ENCODE measurements at places on chromosomes 11 and 22.
A peak's percentile ranks its signal among the peaks of the same experiment; 100 is the strongest.

DNA sequence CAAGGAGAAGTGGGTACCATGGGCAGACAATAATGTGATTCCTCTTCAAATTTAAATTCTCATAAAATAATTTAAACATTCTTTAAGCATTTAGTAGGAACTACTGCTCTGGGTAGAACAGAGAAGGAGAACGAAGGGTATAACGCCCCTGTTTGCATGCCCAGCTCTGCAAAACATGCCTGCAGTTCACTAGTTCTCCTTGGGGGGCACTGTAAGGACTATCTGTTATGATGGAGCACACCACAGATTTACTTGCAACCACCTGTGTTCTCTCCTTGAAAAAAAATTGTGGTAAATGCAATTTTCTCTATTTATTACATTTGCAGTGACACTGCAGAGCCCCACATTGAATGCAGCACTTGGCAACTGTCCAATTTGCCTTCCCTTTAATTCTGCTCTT lies 100.3 kb downstream of the GUCY1A2 start:
- no peak for DNase-seq

- DNase-seq, result peak; percentile 55
These were observed 20.8 kb upstream of the IL18BP start for GRCh38 chr11:71977743-71978418.

DNA sequence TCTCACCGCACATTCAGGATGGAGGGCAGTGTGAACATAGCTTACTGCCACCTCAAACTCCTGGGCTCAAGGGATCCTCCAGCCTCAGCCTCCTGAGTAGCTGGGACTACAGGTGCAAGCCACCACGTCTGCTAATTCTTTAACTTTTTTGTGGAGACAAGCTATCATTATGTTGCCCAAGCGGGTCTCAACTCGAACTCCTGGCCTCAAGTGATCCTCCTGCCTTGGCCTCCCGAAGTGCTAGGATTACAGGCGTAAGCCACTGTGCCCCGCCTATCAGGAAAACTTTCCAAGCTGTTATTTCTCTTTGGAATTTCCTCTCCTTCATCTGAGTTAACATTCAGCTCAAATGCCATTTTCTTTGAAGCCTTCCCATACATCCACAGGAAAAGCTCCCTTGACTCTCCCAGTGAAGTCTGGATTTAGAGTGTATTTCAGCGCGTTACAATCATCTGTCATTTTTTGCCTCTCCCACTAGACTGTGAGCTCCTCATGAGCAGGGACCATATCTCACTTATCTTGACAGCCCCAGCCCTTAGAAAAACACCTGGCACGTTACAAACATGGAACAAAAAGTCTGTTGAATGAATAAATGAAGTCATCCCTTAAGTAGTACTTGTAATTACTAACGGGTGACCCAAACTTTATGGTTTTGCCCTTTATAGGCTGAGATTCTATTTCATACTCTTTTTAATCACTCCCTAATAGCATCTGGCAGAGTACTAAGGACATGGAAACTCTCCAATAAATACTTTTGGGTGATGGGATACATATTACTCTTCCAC lies 2.2 kb downstream of the MRTFA start:
- DNase-seq, result no peak

GRCh38 chr11:70477609-70478008 lies 79.3 kb downstream of the CTTN start:
- no peak for DNase-seq

GRCh38 chr11:64339754-64340408 lies at the start of gene CCDC88B:
Gene CCDC88B (plus strand): TSS chr11:64340204. CDS start chr11:64340267, 63 bp downstream.
- peak; percentile 82 for DNase-seq

DNA sequence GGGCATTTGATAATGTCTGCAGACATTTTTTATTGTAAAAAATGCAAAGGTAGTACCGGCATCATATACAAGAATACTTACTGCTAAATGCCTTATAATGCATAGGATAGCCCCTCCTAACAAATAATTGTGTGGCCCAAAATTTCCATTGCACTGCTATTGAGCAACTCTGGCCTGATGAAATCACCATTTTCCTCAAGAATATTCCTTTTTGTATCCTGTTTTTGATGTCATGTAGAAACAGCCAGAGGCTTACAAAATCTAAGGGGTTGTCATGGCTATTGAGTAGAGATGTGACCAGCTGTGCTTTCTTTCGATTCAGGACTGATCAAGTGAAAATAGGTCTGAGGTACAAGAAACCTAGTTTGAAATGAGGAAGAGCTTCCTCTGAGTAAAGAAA lies 854.3 kb downstream of the KCNA4 start:
- DNase-seq, result no peak

- no peak for DNase-seq
These were observed 12.7 kb downstream of the C11orf91 start for GRCh38 chr11:33687733-33688479.

DNA sequence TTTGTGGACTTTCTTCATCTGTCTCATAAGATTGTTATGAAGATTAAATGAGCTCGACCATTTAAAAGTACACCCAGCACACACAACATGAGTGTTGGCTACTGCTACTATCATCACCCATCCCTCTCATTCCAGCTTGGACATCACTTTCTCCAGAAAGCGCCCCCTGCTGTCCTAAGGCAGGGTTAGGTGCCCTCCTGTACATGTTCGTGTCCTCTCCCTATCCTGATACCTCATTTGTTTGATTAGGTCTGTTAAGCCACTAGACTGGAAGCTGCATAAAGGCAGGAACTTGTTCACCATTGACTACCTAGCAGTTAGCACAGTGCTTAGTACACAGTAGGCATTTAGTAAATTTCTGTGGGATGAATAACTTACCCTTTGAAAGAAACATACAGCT lies 85.5 kb downstream of the ENTHD1 start:
- peak; percentile 3 for DNase-seq

DNA sequence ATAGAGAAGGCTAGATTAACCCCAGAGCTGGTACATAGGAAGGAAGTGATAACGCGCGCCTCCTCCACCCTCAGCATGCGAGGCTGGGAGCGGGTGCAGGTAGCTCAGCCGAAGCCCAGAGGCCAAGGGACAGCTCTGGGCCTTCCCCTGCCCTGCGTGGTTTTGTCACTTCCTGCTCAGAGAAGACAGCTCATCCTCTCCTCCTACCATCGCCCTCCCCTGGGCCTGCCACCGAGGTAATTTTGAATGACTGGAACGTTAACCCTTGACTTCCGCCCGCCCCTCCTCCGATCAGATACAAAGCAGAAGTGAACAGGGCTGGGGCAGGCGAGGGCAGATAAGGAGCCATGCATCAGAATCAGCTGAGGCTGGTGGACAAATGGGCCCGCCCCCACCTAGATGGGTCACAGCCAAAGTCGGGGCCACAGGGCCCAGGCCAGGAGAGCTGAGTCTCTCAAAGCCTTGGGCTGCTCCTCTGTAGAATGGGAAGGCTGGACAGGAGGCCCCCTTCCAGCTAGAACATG lies 1.6 kb downstream of the RAC2 start:
- peak; percentile 87 for DNase-seq

- DNase-seq, result no peak
These were observed 12.6 kb upstream of the P2RY6 start for GRCh38 chr11:73259406-73260126.

DNA sequence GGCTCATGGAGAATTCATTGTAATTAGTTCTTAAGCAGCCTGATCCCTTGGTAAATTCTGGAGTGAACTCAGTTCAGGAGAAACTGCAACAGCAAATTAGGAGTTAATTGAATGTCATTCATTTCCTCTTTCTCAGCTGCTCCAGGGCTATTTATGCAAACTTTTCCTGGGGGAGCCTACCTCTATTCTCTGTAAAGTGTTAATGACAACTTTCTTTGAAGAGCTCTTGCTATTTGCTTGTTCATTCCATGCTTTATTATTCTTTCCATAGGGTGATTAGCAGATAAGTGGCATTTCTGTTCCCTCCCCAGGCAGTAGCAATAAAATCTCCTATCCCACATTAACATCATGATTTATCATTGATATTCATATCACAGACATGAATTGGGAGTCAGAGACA lies 267.6 kb upstream of the DDI1 start:
- DNase-seq, result no peak

DNA sequence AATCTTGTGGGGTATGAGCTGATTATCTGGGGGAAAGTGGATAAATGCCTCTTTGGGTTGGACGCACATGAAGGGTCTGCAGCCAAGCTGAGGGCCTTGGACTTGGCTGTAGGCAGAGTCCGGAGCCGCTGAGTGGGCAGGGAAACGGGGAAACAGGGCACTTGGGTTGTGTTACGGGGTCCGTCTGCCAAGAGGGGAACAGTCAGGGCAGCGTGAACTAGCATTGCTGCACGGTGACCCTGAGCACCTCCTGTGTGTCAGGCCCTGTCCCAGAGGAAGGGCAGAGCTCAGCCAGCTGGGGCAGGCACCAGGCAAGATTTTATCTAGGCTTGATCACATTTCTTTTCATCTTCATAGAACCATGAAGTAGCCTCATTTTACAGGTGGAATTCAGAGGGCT lies 11.9 kb downstream of the FAM83F start:
- DNase-seq, result no peak

GRCh38 chr22:16987822-16988221 lies 20.2 kb downstream of the GAB4 start:
- DNase-seq, result no peak

GRCh38 chr22:50271519-50271970 lies 1.4 kb upstream of the MAPK11 start:
- DNase-seq, result peak; percentile 53

- DNase-seq, result no peak
These were observed 253.3 kb downstream of the BRD1 start for GRCh38 chr22:49574205-49574880.

DNA sequence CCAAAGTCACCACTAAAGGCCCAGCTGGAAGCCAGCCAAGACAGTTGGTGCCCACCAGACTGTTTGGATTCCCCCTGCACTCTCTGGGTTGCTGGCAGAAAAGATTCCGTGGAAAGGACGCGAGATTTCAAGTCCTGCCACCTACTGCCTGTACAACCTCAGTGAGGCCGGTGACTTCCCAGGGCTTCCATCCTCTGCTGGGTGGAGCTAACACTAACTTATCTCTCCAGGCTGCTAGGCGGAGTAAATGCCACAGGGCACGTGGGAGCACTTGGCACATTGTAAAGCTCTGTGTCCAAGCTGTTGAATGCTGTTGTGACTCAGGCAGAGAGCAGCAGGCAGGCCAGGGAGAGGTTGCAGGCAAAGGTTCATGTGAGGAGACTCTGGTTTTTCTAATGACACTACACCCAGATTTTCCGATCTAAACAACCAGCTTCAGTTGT lies 50.9 kb upstream of the CDON start:
- no peak for DNase-seq

- no peak for DNase-seq
These were observed 89.5 kb downstream of the ME3 start for GRCh38 chr11:86582898-86583297.

GRCh38 chr11:47908198-47908597 lies 60.0 kb upstream of the NUP160 start:
- DNase-seq, result no peak

- DNase-seq, result peak; percentile 36
These were observed at the start of gene CCND1 for GRCh38 chr11:69640995-69641581. Gene CCND1 (plus strand): TSS chr11:69641156. CDS start chr11:69641314, 158 bp downstream.

- DNase-seq, result no peak
These were observed 47.1 kb downstream of the CWC15 start for GRCh38 chr11:94926271-94926625.

- no peak for DNase-seq
These were observed 314.1 kb downstream of the CTTN start for GRCh38 chr11:70712471-70712870.

GRCh38 chr11:2443406-2443805 lies 908 bp downstream of the TRPM5 start:
- DNase-seq, result no peak

GRCh38 chr11:101436511-101437142 lies 147.2 kb downstream of the TRPC6 start:
- no peak for DNase-seq

- no peak for DNase-seq
These were observed 1.9 kb upstream of the RDX start for GRCh38 chr11:110298301-110298765.

GRCh38 chr22:32729412-32729811 lies 72.1 kb upstream of the TIMP3 start:
- no peak for DNase-seq
